ENCODE measurements at places on chromosomes 13 and 19. TPM values are rescaled to one million over a fixed set of nuclear protein-coding genes. Genes with fewer than 3 reads are reported as not detected.

The PLIN4 gene
- 3.3 TPM for total RNA-seq

The TRPC4 gene
- total RNA-seq: 0.06 TPM

The GSX1 gene
- not detected for total RNA-seq

The PPAN gene
- total RNA-seq: 21.0 TPM

The PTGER1 gene
- 0.16 TPM for total RNA-seq

The ZIM2 gene
- total RNA-seq: not detected

The ZNF792 gene
- total RNA-seq: 51.1 TPM

The CEACAM20 gene
- total RNA-seq: not detected

The POSTN gene
- total RNA-seq: 21.1 TPM

The EXOC3L2 gene
- total RNA-seq: 3.4 TPM

The MBD3L2 gene
- not detected for total RNA-seq

The ZSCAN4 gene
- total RNA-seq: not detected

The GYS1 gene
- 25.6 TPM for total RNA-seq

The NUFIP1 gene
- total RNA-seq: 1.1 TPM

The USF2 gene
- total RNA-seq: 41.8 TPM

The KLK11 gene
- not detected for total RNA-seq

The RPS15 gene
- total RNA-seq: 507 TPM

The VAV1 gene
- total RNA-seq: not detected

The ZNF296 gene
- 0.13 TPM for total RNA-seq

The TTC9B gene
- not detected for total RNA-seq

The CABP5 gene
- total RNA-seq: not detected

The TMEM91 gene
- 5.5 TPM for total RNA-seq

The CBLC gene
- total RNA-seq: 0.06 TPM

The PCDH8 gene
- not detected for total RNA-seq

The RGL3 gene
- total RNA-seq: 0.16 TPM

The SIGLEC9 gene
- not detected for total RNA-seq

The PRR12 gene
- total RNA-seq: 4.5 TPM

The THAP8 gene
- 0.31 TPM for total RNA-seq

The KLHL1 gene
- not detected for total RNA-seq

The NMRK2 gene
- total RNA-seq: not detected

The SUPT5H gene
- total RNA-seq: 72.6 TPM

The PCDH9 gene
- 0.81 TPM for total RNA-seq

The GRIN3B gene
- 0.97 TPM for total RNA-seq

The ZNF382 gene
- total RNA-seq: 8.1 TPM

The FFAR3 gene
- not detected for total RNA-seq

The CEACAM3 gene
- not detected for total RNA-seq

The ZNF468 gene
- 11.3 TPM for total RNA-seq

The FLT3 gene
- total RNA-seq: not detected

The KIR3DL2 gene
- total RNA-seq: not detected

The ZNF836 gene
- 5.3 TPM for total RNA-seq

The RXFP2 gene
- total RNA-seq: not detected

The RUBCNL gene
- not detected for total RNA-seq

The CCDC159 gene
- 6.6 TPM for total RNA-seq

The NCAN gene
- total RNA-seq: not detected

The SOX1 gene
- total RNA-seq: not detected

The KLK14 gene
- not detected for total RNA-seq

The FGF22 gene
- not detected for total RNA-seq

The ZNF579 gene
- total RNA-seq: 3.0 TPM

The C1QTNF9 gene
- 0.06 TPM for total RNA-seq

The ERICH6B gene
- total RNA-seq: not detected

The GRIN2D gene
- total RNA-seq: 0.32 TPM

The HSH2D gene
- not detected for total RNA-seq

The KLK4 gene
- not detected for total RNA-seq

The DNAAF3 gene
- 0.19 TPM for total RNA-seq

The BST2 gene
- total RNA-seq: 54.1 TPM

The DPRX gene
- not detected for total RNA-seq

The PRSS57 gene
- not detected for total RNA-seq

The ZNF729 gene
- total RNA-seq: not detected

Measured in bladder microvascular endothelial cell (primary cell).